Hair follicle dermal papilla cell (primary cell): ENCODE measurements at places on chromosomes 7 and 10. TPM values are rescaled to one million over a fixed set of nuclear protein-coding genes. Genes with fewer than 3 reads are reported as not detected.

The LGI1 gene
- total RNA-seq = 0.12 TPM in 1 of 2 replicates, not detected in the other

The AMZ1 gene
- total RNA-seq = 6.7 and 8.6 TPM in 2 replicates

The EIF5AL1 gene
- total RNA-seq = 0.36 and 0.49 TPM in 2 replicates

The AMPH gene
- total RNA-seq = 18.3 and 22.6 TPM in 2 replicates
